ENCODE measurements at places on chromosomes 13 and 19.

GRCh38 chr19:32921624-32922023 is 50.1 kb downstream of the CEP89 start:
- DNase-seq: no peak

GRCh38 chr13:50589651-50590054 is 253.8 kb downstream of the DLEU7 start:
- DNase-seq: no peak

DNA sequence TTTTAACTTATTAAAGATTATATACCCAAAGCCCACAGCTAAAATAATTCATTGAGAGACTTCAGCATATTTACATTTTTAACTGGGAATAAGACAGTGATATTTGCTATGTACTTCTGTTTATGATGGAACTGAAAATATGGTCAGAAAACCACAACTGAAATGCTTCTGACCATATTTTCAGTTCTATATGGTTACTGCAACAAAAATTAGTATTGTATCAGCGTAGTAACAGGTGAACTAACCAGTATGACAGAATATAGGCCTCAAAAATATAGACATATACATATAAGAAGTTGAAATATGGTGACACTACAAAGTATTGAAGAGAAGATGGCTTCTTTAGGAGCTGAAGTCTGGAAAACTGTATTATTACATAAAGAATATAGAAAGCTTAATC is 857.4 kb downstream of the OLFM4 start:
- DNase-seq: no peak

DNA sequence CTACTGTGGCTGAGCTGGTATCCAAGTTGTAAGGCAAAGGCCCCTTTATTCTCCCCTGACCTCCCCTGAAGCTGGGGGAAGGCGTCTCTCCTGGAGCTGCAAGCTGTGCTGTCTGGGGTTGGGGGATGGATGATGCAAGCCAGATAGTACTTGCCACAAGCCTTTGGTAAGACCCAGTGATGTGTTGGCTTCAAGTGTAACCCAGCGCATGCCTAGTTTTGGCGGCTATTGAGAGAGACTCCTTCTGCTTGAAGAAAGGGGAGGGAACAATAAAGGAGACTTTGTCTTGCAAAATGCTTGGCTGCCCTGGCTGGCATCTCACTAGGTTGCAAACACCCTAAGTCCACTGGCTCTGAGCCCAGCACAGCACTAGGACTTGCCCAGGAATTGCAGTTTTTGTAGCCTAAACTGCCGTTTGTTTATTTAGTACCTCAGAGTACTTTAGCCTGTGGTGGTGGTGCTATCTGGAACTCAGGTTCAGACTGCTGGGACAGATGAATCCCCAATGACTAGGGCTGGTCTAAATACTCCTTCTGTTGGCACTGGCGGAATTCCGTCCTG is 108.2 kb downstream of the TNFSF13B start:
- DNase-seq: no peak

Measured in caudate nucleus (tissue), 63 donors.